Ecto neural progenitor cell (in vitro differentiated cells): ENCODE measurements at places on chromosomes 6 and 20.

GRCh38 chr6:118594877-118595276 lies 46.8 kb downstream of the PLN start:
- no peak for DNase-seq

DNA sequence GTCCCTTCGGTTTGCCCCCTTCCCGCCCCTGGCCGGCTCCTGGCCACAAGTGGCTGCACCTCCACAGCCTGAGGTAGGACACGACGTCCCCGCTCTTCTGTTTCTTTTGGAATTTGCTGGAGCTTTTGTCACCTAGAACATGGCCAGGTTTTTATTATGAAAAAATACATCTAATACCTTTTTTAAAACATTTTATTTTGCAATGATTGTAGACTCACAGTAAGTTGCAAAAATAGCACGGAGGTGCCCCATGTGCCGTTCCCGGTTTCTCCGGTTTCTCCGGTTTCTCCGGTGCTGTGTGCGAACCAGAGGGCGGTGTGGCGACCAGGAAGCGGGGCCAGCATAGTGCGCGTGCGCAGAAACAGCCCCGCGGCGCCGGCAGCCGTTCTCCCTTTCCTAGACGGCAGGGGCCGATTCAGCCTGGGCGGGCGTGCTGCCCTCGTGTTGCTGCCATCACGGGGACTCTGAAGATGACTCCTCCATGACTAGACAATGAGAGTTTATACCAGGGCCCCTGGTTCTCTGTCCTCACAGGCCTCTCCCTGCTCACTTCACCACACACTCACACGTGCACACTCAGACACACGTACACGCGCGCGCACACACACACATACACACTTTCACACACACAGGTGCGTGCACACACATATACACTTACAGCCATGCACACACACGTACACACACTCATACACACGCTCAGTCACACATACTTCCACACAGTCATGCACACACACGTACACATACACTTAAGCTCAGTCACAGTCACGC lies 102.1 kb downstream of the TMEM242 start:
- DNase-seq: peak; percentile 78

- DNase-seq: no peak
Measured at GRCh38 chr6:1372690-1373089, 16.7 kb upstream of the FOXF2 start.

DNA sequence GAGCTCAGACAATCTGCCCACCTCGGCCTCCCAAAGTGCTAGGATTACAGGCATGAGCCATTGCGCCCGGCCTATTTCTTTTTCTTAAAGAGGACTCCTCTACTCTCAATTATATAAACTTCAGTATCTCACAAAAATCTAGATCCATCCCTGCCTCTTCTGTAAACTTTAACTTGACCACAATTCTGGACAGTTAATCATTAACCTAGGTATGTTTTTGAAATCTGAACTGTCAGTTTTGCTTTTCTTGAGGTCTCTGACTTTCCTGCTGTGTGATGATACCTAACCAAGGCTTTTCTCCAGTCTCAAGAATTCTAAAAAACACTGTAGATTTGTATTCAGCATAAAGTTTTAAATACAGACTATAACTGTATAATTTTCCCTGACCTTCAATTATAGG lies 388.2 kb upstream of the SYNCRIP start:
- no peak for DNase-seq

GRCh38 chr6:137804637-137805036 lies 62.4 kb upstream of the TNFAIP3 start:
- no peak for DNase-seq

GRCh38 chr20:23628402-23629016 lies 9.2 kb downstream of the CST3 start:
- no peak for DNase-seq

DNA sequence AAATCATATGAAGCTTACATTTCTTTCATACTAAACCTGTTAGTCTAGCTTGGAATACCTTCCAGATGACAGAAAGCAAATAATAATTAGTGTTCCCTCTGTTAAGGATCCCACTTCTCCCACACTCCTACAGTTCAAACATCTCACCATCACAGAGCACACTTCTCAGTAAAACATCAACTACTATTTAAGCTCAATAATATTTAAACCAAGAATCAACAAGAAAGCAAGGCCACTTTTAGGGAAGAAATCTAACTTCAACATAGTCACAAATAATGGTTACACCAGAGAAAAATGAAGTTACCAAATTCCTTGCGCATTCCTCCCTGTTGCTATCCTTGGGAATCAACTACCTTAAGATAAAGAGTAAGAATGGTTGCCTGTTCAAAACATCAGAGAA lies 1.6 kb downstream of the SNX14 start:
- DNase-seq: no peak

DNA sequence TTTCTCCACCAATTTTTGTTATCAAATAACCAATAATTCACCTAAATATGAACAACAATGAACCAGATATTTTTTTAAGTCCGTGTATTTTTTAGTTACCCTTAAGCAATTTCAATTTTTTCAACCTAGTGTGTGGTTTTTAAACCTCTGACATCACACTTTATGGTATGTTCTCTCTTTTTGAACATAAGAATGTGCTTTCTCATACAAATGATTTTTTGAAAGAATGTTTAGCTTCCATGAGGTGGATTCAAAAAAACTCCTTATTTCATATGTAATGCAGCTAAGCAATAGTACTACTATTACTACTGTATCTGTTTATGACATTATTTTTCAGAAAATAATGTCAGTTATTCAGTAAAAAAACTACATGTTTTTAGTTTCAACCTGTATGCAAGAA lies 19.4 kb upstream of the MEI4 start:
- no peak for DNase-seq

- DNase-seq: no peak
Measured at GRCh38 chr20:20759132-20759531, 46.7 kb upstream of the RALGAPA2 start.

DNA sequence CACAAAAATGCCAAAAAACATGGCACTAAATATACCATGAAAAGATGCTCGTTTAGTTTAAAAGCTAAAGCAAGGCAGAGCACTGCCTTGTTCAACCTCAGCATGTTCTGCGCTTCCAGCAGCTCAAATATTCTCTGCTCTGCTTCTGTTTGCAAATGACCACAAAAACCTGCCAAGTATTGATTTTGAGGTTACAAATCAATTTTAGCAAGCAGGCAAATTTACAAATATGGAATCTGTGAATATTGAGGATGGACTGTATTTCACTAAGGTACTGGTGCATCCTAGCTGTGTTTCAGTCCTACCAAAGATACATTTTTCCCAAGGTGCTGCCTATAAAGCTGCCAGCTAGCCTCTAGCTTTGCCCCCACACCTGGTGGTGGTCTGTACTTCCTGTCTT lies 449.9 kb downstream of the PREX1 start:
- no peak for DNase-seq

- no peak for DNase-seq
Measured at GRCh38 chr6:1075444-1075843, 236.5 kb upstream of the FOXQ1 start.

- no peak for DNase-seq
Measured at GRCh38 chr6:167501831-167502385, 177.0 kb downstream of the TTLL2 start.

GRCh38 chr6:16767765-16768476 lies 6.7 kb upstream of the ATXN1 start:
- DNase-seq: no peak

GRCh38 chr6:65633501-65633900 lies 73.5 kb downstream of the EYS start:
- no peak for DNase-seq

DNA sequence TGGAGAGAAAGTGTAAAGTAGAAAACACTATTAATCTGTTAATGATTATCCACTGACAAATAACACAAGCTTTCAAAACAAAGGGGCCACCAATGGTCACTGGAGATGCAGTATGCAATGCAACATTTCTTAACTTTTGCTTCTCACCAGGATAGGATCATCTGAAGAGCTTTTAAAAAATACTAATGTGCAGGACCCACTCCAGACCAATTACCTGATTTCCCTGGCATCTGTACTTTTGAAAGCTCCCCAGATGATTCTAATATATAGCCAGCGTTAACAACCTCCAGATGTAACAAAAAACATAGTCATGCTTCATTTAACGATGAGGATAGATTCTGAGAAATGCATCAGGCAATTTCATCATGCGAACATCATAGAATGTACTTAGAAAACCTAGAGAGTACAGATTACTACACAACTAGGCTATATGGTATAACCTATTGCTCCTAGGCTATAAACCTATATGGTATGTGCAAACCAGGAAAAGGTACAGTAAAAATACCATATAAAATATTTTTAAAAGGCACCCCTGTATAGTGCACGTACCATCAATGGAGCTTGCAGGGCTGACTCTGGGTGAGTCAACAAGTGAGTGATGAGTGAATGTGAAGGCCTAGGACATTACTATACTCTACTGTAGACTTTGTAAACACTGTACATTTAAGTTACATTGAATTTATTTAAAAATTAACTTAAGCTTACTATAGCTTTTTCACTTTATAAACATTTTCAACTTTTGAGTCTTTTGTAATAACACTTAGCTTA lies 69.2 kb downstream of the ATG5 start:
- no peak for DNase-seq

GRCh38 chr6:115783402-115784061 lies 277.2 kb downstream of the FRK start:
- no peak for DNase-seq

GRCh38 chr6:112432853-112433252 lies 85.7 kb downstream of the RFPL4B start:
- no peak for DNase-seq

- no peak for DNase-seq
Measured at GRCh38 chr6:167855825-167856425, 29.2 kb downstream of the AFDN start.

- DNase-seq: no peak
Measured at GRCh38 chr6:17001188-17001587, 100.7 kb upstream of the STMND1 start.

DNA sequence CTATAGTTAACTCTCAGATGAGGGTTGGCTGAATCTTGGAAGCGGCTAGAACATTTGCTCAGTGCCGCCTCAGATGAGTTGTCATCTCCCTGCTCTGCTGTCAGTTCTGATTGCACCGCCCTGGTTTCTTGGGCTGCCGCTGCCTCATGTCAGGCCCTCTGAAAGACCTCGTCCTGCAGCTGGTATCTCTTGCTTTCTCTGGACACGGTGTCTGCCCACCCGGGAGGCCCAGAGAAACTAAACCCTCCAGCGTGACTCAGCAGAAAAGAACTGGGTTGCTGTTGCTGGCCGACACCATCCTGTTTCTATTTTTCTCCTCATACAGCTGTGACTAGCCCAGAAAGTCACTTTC lies 355.4 kb downstream of the CD83 start:
- DNase-seq: no peak

GRCh38 chr20:39289316-39289715 lies 327.2 kb downstream of the DHX35 start:
- no peak for DNase-seq

DNA sequence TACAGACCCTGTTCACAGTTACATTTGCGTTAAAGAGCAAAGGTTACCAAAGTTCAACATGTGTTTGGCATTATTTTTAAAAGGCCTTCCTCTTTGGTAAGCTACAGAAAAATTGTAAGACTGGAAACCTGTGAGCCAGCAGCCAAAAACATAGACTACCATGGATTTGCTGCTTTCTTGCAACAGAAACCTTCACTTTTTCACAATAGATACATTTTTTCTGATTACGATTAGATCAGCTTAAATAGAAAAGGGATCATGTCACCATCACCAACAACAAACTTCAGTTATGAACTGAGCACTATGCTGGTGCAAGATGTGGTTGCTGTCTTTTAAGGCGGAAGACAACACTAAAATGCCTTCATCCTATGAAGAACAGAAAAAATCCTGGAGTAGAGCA lies 112.3 kb upstream of the MARCKS start:
- DNase-seq: no peak

DNA sequence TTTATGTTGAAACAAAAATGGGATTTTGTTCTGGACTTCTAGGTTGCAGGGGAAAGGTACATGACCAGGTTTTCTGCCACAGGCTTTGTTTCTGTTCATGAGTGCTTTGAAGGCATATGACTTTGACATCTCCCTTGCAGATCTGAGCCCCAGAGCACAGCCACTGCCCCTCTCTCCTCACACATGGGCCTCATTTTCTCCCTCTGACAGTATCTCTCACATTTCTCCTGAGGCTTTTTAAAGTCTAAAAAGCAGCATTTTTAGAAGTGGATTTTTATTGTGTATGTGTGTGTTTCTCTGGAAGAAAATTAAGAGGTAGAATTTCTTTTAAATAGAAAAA lies 49.9 kb upstream of the LTV1 start:
- no peak for DNase-seq

GRCh38 chr6:22194188-22194921 lies 102.5 kb downstream of the PRL start:
- no peak for DNase-seq

GRCh38 chr6:16104624-16105433 lies 24.1 kb upstream of the MYLIP start:
- DNase-seq: no peak

DNA sequence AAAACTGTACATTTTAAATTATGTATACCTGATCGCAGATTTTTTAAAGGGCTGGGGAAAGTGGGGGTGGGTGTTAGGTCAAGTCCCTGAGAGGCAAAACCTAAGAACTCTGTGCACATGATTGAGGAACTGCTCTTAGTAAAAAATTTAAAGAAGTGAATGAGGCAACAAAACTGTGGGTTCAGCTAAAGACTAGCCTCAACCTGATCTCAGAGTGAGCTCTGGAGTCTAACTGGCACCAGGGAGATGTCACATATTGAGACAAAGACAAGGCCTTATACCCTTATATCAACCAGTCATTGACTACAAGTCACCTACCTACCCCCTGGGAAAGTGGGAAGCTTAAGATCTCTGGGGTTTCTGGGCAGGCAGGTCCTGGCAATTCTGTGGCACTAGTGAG lies 27.4 kb upstream of the RUNX2 start:
- no peak for DNase-seq

DNA sequence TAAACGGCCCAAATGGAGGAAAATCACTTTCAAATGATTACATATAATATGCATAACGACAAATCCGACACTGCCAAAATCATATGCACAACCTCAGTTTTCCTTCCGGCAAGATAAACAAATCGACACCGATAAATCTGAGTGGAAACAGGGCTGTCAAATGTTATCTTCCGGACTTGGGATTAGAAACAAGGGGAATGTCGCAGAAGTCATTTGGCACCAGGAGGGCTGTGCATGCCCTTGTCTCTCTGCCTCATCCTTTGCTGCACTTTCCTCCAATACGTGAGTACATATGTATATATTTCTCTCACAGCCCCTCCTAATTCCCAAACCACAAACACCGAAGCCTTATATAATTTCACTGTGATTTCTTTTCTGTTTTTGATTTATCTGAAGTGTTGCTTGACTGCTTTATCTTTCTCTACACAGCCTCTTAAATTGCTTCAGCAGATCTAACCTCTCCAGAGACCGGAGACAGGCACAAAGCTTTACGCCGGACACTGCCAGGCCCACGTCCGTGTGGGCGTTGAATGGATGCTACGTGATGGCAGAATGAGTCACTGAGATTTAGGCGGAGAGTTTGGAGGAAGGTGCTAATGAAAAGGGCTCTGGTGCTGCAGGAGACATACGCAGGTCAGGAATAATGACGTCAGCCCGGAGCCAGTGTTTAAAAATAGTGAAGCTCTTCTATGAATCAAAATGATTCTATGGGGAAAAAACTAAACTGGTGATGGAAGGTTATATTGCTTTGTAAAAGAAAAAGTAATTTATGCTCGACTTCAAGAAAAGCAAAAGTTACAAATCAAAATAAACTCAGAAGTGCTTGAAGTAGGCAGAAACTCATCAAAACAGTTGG lies 21.0 kb upstream of the PRELID3B start:
- no peak for DNase-seq
